NCI-H1436 treated with DMSO at 0.1 percent for 48 hours (cell line): ENCODE measurements at places on chromosomes 3 and 15.
A peak's percentile ranks its signal among the peaks of the same experiment; 100 is the strongest.

DNA sequence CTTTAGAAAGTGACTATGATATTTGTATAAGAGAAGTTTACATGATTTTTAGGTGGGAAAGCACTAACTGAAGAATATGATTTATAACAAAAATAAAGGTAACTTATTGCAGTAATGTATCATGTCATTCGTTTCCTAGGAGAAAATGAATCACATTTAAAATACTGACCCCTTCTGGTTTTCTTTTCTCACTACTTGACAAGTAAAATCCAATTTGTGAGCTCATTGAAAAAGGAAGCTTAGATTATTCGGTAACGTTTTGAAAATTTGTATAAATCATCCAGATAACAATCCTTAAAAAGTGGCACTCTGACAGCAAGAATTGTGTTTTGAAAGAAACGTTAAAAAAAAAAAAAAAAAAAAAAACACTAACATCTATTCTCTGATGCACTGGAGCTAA lies 39.0 kb downstream of the NSUN3 start:
- no peak for DNase-seq

DNA sequence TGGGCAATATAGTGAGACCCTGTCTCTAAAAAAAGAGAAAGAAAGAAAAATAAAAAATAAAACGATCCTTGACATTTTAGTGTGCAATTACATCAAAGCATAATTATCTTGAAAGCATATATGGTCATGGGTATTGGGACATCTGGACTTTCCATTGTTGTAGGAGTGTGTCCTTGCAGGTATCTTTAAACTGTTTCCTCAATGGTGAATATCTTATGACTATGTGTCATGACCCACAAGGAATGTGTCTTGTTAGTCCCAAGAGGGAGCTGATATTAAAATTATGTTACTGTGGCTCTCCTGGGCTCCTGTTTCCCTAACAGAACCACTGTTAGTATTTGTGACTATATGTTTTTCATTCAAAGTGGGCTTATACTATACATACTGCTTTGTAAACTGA lies 26.6 kb downstream of the EIF1B start:
- DNase-seq: no peak

- DNase-seq: no peak
Measured at GRCh38 chr15:93124126-93124525, 35.1 kb upstream of the RGMA start.

DNA sequence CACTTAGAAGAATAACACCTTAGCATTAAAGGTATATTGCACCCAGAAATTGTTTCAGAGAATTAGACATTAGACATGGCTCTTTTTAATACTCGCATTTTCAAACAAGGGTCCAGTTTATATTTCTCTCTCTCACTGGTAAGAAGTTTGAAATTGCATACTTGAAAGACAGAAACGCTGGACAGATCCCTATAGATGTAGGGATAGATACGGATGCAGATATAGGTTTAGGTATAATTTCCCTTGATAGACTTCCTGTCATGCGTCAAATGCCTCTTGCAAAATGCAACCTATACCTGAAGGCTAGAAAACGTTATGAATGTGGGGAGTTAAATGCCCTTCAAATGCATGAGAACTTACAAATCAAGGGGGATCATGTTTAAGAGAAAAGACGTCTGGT lies 99.4 kb upstream of the BCL6 start:
- DNase-seq: no peak

DNA sequence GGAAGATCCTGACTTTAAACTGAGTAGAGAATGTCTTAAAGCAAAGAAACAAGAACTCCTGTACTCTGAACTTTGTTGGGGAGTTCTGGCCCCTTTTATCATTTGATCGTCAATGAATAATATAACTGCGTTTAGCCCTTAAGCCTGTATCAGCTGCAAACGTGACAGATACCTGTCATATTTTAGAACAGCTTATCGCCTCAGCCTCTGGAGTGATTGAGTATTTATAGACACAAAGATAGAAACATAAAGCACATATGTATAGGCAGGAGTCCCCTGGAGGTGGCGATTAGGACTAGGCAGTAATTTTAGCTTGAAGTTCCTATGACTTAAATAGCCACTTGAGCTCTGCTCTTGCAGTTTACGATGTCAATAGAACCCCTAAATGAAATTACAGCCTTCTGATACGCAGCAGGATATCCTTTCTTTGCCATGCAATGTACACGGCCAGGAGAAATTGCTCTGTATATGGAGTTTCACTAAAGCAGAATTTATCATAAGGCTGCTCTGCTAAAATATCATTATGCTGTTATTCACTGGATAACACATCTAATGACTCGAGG lies 321.8 kb downstream of the TIGIT start:
- DNase-seq: no peak

- no peak for DNase-seq
Measured at GRCh38 chr15:70053716-70054229, 43.9 kb downstream of the TLE3 start.

GRCh38 chr15:57253500-57253899 lies 122.8 kb upstream of the CGNL1 start:
- DNase-seq: no peak

- DNase-seq: no peak
Measured at GRCh38 chr3:64462203-64462602, 225.6 kb downstream of the ADAMTS9 start.

DNA sequence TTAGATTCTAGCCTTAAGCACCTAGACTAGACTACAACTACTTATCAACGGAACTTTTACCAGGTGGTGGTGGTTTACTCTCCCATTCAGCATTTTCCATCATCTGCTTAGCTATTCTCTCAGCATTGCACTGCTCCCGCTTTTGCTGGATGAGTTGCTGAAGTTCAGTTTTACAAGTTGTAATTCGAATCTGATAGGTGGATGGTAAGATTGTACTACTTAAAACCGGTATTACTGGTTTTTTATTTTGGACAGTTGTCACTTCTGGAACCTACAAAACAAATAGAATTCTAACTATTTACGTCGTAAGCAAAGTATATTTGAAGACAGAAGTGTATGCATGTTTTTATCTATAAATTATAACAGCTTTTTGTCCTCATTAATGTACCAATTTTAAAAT lies 41.1 kb downstream of the PIK3R4 start:
- DNase-seq: no peak

DNA sequence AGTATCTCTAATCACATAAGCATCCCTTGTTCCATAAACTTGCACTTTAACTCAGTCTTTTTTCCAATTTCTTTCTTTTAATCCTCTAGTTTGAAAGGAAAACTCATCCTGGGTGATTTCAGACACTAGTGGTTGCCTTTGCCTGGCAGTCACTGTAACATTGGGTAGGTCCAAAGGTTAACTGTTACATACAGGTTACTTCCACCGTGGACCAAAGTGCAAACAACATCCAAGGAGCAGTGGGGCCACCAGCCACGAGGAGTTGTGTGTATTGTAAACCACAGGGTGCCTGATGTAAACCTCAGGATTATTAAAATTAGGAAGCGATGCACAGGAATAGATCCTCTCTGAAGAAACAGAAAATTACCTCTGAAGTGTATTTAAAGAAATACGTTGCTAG lies 75.0 kb downstream of the HCN4 start:
- DNase-seq: no peak

GRCh38 chr15:78565951-78566774 lies 843 bp downstream of the CHRNA5 start:
- no peak for DNase-seq

DNA sequence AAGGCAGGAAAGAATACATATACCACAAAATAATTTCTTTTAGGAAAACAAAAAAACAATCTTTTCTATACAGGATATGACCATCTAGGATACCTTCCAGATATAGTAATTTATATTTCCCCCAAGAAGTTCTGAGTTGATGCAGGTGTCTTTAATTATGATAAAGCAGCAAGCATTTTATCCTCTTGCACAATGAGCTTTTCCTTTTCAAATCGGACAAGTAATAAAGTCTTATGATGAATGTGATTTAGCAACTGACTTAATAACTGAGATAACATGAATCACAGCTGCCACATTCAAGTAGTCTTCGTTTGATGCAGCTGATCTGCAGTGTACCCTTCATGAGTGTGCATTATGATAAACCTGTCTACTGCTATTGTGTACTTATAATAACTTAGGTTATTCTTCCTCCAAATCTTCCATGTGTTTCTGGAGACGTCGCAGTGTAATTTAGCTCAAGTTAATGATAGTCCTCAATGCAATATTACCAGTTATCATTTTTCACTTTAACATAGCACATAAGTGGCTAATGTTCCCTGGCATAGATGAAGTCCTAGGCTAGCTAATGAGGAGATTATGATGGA lies 260.3 kb upstream of the MRPL3 start:
- peak; percentile 93 for DNase-seq
